ENCODE measurements at places on chromosomes 4 and X.

DNA sequence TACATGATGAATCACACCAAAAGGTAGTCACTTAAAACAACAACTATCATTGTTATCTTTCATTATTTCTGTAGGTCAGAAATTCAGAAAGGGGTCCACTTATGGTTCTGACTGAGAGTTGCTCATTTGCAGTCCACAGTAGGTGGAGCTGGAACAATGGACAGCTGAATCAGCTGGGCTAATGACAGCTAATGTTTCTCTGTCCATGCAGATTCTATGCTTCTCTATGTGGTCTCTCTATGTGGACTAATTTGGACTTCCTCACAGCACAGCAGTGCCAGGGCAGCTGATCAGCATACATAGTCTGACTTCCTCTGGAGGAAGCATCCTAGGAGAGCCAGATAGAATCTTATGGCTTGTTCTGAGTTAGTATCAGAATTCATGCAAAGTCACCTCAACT, 131.7 kb upstream of the INTU start:
- no peak for DNase-seq

DNA sequence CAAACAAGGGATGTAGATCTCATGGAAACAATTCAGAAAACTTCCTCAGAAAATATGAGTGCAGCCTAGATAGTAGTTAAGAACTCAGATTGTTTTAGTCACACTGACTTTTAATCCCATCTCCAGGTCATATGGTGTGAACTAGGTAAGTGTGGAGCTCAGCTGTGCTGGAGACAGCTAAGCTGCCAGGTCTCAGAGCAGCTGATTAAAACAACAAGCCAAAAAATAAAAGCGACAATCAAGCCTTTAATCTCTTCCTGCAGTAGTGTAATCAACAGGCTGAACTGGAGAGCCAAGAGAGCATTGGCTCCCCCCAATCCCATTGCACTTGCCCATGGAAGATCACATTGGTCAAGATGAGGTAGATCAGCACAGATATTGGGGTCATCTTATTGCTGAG, 98.3 kb upstream of the ATOH1 start:
- no peak for DNase-seq

DNA sequence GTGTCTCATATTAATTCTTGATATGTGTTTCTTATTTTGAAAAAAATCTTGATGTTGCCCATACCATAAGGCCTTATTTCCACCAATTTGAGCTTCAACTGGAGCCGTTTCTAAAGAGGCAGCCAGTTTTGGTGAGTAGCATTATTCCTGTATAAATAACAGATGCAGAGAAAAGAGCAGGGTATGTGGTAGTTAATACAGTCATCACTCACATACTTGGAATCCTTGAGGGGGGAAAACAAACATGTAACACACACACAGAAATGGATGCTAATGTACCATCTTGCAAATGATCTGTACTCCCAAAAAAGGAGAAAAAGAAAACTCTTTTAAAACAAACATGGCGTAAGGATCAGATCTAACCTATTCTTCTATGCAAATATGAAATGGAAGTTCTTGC, 389.7 kb downstream of the GPM6A start:
- no peak for DNase-seq

- DNase-seq, result no peak
These were observed 200.7 kb upstream of the IL15 start for GRCh38 chr4:141435446-141436225.

DNA sequence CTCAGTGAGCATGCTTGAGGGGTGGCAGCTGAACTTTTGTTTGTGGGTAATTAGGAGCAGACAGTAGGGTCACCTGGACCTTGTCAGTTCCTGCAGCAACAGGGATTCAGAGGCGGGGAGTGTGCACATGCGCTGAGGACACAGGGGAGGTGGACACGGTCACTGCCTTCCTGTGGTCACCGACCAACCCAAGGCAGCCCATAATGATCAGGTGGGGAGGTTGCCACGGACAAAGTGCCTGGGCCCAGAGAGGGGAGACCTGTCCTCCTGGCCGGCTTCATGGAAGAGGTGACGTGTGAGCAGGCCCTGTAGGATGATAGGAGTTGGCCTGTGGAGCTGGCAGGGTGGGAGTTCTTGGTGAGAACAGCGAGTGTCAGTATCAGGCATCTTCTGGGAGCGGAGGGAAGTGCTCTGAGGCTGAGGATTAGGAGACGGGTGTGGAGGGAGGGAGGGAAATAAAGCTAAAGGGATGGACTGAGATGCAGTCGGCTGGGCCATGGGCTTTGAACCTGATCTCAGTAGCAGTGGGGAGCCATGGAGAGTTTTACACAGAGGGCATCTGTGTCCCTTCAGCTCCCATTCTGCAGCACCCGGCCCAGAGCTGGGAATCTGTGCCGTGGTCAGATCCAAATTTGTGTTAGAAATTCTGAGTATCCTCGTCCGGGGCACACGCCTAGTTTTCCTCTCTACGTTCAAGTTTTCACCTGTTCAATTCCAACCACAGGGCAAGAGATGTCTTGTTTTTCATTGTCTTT, 100.0 kb downstream of the PSAPL1 start:
- DNase-seq, result no peak

GRCh38 chrX:1463581-1463980, 10.9 kb upstream of the ASMTL start:
- no peak for DNase-seq

DNA sequence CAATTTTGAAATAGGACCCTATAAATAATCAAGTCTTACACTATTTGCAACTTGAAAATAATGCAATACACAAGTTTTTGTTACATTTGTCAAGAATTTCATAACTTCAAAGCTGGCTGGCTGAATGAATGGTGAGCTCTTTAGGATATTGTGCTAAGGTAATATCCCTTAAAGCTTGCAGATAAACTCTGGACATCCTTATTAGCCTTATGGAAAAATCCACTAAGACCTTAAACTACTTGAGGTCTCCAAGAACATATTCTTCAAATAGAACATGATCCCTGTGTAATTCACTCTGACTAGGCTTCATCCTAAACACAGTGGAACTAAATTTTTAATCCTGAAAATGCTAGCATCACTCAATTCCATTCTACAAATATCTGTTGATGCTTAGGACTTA, 199.3 kb downstream of the PACRGL start:
- no peak for DNase-seq

GRCh38 chrX:39016556-39016955, 215.3 kb downstream of the MID1IP1 start:
- no peak for DNase-seq

- no peak for DNase-seq
These were observed 157.1 kb upstream of the FTHL17 start for GRCh38 chrX:31228909-31229308.

DNA sequence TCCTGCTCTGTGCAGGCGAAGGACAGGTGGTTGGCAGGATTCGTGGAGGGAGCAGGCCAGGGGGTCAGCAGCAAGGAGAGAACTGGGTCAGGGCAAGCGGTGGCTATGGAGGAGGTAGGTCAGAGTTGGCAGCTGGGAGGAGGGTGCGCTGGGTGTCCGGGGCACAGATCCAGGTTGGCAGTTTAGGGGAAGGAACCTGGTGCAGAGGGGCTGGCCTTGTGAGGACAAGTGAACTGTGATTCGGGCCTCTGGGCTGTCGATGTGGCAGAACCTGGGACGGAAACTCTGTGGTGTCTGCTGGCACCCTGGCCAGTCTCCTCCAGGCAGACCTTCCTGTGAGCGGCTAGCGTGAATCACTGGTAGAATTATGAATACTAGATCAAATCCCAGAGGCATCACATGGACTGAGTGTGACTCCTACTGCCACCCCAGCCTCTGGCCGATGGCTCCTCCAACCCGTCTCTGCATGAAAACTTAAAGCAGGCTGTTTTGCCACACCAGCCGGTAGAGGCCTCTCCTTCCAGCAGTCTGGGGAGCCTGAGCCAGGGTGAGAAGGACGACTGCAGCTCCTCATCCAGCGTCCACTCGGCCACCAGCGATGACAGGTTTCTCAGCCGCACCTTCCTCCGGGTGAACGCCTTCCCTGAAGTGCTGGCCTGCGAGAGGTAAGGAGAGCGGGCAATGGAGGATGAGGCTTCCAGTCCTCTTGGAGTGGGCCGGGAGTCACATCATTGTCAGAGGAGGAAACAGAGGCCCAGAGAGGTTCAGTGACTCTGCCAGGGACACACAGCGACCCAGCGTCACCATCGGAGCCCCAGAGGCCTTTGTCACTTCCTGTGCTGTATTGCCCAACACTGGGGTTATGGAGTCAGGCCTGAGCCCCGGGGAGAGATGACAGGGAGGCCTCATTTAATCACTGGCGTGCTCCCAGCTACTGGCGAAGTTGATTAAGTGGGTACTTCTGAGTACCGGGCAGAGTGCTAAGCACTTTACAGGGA, 20.3 kb downstream of the EVC start:
- no peak for DNase-seq

DNA sequence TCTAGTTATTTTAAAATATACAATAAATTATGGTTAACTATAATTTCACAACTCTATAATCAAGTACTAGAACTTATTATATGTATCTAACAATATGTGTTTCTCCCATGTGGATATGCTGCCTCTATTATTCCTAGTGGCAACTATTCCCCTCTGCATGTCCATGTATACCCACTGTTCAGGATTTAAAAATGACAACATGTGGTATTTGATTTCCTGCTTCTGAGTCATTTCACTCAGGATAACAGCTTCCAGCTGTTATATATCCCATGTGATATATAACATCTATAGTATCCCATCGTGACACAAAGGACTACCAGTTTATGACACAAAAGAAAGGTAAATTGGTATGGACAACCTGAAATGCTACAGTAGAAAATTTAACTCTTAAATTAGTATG, 167.4 kb upstream of the TACR3 start:
- no peak for DNase-seq

- no peak for DNase-seq
These were observed 493.4 kb downstream of the ACTRT1 start for GRCh38 chrX:127558811-127559210.

DNA sequence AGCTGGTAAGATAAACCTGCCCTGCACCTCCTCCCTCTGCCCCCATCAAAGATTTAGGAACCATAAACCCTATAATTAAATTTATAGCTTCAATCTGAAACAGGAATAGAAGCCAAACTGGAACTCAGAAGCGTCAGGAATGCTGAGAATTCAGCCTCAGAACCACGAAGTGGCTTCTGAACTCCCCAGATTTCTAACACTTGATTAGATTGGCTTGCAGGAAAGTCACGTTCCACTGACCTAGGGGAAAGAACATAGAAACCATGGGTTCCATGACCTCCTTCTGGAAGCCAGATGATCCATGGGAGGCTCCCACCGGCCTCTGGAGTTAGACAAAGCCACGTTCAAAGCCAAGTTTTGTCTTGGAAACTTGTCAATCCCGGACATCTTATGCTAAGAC, 356.5 kb downstream of the MID1IP1 start:
- DNase-seq, result no peak

GRCh38 chr4:140048419-140048995, 105.5 kb downstream of the MAML3 start:
- DNase-seq, result no peak

DNA sequence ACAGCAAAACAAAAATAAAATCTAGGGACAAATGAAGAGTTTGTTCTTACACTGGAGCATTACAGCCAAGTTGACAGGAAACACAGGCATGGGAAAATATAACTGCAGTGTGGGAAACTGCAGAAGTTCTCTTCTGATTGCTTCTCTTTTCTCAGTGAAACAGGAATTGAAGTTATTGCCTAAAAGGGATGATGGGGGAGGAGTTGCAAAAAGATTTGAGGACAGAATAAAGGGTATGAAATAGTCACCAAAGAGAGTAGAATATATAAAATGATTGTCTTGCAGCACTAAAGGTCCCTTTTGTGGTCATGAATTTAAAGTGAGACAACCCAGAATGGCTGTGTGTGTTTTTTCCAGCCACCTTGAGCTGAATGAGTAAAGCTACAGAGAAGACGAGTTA, 103.7 kb downstream of the JADE1 start:
- DNase-seq, result no peak

- DNase-seq, result no peak
These were observed 157.6 kb downstream of the DCLK2 start for GRCh38 chr4:150235808-150236271.

DNA sequence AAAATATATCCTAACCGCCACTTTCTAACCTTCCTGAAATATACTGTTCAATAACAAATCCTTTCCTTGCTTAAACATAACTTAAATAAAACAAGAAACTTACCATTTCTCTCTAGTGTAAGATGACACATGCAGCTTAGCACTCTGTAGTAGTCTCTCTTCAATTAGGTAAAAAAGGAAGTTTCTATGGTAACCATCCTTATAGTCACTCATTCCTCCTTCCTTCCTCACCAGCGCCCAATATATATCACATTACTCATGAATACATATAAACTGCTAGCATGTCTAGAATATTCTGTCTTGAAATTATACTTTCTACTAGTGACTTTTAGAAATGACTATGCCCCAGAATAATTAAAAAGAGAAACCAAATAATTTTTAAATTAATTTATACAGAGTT, 112.2 kb downstream of the SNCA start:
- no peak for DNase-seq

GRCh38 chr4:112288455-112288854, 2.8 kb upstream of the TIFA start:
- no peak for DNase-seq

DNA sequence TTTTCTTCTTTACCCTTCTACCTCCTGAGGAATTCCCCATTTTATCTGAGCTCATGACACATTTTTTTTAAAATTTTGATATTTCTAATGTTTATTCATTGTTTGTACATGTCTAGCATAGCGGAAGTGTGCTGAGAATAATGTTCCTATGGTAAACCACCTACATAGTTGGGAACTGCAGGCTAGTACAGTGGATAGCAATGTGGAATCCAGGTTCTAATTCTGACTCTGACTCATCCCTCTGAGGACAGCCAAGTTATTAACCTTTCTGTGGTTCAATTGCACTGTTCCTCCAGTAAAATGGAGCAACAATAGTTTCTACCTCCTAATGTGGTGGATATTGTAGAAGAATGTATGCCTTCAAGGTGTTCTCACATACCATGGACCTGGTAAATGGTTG, 20.6 kb upstream of the APELA start:
- DNase-seq, result no peak

- no peak for DNase-seq
These were observed 378.9 kb downstream of the PPP1R2C start for GRCh38 chrX:42398967-42399631.

DNA sequence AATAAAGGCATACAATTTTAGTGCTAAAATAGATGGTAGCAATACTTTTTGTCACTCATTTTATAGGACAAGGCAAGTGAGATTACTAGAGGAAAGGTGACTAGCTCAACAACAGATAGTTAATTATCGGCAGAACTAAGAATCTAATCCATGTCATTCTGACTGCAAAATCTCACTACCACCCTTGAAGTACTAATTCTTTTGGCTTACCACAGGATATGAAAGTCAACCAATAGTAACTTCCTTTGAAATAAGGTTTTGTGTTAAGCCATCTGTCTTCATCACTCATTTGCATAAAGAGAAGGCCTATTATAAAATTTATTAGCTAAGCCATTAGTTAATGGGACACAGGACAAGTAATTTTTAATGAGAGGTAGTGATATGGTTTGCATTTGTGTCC, 25.3 kb upstream of the ZMAT1 start:
- DNase-seq, result no peak

Data from NCI-H1092 (cell line).